LHCN-M2 (cell line): ENCODE measurements at places on chromosomes 6 and 20. TPM values are rescaled to one million over a fixed set of nuclear protein-coding genes. Genes with fewer than 3 reads are reported as not detected.
A peak's percentile ranks its signal among the peaks of the same experiment; 100 is the strongest.

DNA sequence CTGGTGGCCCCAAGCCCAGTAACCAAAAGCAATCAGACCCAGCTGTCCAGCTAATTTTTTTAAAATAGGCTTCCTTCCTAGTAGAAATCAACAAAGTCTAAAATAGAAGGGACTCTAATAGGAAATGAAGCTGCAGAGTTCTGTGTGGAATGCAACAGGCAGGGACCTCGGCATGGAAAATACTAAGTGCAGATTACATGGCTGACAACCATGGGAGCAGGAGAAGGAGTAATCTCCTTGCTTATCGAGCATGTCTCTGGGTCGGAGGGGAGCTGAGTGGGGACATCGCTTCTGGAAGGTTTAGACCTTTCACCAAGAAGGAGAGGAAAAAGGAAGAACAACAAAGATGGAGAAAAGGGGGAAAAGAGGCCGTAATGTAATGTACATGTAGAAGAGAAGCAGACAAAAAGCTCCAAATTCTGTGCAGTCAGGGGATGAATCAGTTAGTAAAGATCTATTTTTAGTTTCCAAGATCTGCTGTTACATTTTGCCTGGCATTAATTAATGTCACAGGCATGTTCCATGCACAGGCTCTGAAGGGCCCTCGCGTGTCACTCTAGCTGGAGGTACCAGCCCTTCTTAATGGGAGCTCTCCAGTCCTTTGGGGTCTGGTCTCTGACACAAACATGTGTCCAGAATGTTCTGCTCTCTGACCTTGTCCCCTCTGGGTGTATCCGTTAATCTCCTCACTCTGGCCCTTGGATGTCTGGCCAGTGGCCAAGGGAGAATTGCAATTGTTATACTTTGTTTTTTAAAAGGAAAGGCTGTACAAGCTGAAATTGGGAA, 16.6 kb upstream of the ZNF831 start:
- DNase-seq: no peak

DNA sequence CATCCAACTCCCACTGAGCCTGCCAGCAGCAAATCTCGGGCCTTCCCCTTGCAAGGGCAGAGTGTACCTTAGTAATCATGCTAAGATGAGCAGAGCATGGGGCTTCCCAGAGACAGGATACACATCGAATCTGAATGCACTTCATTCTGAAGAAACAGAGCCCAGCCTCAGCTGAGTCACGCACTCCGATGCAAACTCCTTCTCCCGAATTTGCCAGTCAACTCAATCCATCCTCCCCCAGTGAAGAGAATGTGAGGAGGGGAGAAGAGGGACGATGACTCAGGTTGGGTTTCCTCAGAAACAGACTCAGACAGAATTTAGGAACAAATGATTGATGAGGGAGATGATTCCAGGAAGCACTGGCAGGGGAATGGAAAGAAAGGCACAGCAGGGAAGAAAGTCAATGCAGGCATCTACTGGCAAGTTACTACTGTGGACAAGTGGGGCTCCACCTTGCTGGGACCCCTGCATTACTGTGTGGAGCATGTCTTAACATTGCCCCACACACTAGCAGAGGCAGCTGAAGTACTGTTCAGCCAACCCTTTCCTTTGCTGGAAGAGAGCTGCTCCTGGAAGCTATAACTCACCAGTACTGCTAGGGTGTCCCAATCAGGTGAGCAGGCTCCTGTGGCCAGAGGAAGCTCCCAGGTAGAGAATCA, 251.6 kb downstream of the ADGB start:
- DNase-seq: peak; percentile 56

DNA sequence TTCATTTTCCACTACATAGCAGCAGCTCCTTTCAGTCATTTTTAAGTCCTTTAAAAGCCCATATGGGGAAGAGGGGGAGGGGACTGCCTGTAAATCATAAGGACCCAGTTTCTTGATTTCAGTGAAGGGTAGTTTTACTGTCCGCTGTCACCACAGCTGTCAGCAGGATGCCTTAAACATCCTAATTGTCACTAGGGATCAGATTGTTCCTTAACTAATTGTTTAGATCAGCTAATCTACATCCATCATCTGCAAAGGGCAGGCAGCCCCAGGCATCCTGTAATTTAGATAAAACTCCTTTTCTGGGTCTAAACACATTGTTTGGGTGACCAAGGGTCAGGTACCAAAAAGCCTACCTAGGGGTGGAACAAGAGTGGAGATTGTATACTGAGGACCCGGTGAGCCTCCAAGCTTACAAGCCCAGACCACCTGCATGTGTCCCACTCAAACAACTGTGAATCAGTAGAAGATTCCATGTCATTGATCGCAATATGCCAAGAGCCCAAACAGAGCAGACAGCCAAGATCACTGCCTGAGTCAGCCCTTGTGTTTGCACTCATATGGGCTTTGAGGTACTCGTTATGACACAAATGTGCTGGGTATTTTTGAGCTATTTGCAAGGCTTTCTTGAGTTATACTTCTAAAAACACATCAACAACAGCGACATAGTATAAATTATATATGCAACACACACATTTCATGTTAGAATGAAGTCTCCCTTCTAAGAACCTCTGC, 198.7 kb upstream of the CEP162 start:
- no peak for DNase-seq

DNA sequence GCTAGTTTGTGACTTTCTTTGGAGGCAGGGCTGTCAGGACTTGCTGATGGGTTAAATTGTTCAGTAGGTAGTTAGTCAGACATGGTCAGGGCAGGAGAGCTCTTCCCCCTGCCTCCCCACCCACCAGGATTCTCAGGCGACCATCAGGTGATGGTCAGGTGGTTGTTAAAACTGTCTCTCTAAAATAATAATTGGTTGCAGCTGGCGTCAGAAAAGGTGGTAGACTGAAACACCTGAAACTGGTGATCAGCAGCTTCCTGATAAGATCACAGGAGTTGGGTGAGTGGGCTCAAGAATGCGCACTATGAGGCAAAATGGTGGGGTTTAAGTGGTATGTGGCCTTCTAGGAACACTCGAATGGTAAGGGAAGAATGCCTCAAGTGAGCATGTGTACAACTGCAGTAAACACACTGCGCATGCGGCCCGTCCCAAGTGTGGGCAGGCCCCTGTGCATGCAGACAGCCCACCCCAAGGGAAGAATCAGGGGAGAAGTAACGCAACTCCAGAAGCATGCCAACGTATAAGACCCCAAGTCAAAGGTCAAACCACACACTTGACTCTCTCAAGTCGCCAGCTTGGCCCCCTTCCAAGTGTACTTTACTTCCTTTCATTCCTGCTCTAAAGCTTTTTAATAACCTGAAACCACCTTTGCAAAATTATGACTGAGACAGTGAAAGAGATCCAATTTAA, 7.9 kb upstream of the BLCAP start:
- DNase-seq: no peak

DNA sequence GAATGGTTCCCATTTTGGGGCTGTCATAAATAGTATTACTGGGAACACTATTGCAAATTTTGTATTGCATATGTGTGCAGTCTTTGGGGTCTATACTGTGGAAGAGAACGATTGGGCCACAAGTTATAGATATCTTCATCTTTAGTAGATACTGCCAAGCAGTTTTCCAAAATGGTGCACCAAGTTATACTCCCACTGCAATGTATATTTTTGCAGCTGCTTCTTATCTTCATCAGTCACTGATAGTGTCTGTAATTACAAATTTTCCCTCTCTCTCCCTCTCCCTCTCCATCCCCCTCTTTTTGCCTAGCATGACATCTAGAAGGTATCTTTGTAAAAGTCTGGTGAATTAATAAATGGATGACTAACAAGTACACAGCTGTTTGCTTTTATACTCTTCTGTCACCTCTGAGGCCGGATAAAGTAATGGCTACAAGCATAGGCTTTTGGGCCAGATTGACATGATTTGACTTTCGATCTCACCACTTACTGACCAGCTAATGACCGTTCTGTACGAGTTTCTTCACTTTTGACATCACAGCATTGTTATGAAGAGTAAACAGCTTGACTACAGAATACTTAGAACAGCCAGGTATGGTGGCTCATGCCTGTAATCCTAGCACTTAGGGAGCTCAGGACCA, 113.3 kb upstream of the SLC2A12 start:
- peak; percentile 60 for DNase-seq

DNA sequence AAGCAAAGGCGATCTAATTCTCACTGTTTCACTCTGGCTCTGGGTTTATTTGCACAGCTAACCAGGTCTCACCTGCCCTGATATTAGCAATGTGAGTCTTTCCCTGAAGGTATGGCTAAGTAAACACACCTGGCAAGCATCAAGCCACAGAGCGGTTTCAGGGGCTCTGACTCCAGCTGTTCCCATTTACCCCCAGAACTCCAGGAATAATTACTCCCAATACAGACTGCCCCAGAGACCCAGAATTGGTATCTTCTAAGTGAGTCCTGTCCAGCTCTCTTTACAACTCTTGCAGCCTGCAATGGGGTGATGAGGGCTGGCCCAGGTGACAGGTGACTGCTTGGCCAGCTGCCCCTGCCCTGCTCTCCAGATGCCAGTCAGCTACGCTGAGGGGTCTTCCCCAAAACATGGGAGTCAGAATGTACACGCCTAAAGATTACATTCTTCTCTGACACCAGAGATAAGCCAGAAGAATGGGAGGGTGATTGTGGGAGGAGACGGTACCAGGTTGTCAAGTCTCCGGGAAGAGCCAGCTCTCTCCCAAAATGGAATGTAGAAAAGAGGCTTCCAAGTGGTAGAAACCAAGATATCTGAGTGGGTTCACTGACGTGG, 4.9 kb upstream of the LRRN4 start:
- no peak for DNase-seq

GRCh38 chr6:25058941-25059340, 123.2 kb upstream of the RIPOR2 start:
- DNase-seq: no peak

- DNase-seq: peak; percentile 69
Observed at GRCh38 chr6:46129629-46130511, at the start of gene ENPP4. Gene ENPP4, plus strand, starts transcription at chr6:46129989. Its CDS starts 9,595 bp downstream, at chr6:46139584.

GRCh38 chr6:170605574-170606259, 21.3 kb upstream of the PDCD2 start:
- no peak for DNase-seq

- no peak for DNase-seq
Observed at GRCh38 chr20:34977365-34978091, 21.9 kb downstream of the MYH7B start.

GRCh38 chr6:131729550-131729949, 18.7 kb upstream of the CTAGE9 start:
- no peak for DNase-seq

DNA sequence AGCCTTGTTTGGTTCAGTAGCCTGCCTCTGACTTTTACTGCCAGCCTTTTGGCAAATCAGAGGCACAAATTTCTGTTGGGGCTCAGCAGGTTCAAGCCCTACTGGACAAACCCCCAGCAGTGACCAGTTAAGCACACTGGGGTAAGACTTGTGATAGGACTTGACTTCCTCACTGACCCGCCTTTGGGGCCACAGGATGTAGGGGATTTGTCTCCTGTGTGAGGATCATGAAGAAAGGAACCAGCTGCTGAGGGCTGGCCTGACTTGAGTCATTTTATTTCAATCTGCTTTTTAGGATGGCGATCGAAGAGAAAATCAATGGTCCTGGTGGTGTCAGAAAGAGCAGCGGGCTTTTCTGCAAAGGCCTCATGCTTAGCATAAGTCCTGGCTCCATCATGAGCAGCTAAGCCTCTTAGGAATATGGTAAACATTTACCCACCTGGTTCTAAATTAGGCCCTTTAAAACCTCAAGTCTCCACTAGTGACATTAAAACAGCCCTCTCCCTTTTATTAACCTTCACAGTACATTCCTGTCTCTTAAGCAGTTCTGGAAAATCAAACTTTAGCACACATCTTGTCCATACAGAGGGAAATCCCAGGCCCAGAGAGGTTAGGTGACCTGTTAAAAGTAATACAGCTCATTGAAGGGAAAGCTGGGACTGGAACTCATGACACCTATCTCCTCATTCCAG, 16.6 kb downstream of the CHMP4B start:
- peak; percentile 67 for DNase-seq

- no peak for DNase-seq
Observed at GRCh38 chr20:7308163-7308562, 540.7 kb downstream of the BMP2 start.

DNA sequence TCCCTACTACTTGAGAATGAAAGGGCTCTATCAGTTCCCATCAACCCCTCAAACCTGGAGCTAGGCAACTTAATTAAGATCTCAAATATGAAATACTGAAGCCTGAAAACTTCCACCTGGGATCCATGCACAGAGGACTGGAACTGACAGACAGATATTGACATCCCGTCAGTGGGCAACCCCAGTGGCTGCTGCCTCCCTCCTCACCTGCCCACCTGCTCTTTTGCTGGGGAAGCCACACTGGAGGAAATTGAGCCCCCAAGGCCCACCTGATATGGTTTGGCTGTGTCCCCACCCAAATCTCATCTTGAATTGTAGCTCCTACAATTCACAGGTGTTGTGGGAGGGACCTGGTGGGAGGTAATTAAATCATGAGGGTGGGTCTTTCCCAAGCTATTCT, 192.8 kb downstream of the LRFN2 start:
- DNase-seq: no peak

GRCh38 chr6:6525933-6526332, 62.6 kb upstream of the LY86 start:
- DNase-seq: no peak

DNA sequence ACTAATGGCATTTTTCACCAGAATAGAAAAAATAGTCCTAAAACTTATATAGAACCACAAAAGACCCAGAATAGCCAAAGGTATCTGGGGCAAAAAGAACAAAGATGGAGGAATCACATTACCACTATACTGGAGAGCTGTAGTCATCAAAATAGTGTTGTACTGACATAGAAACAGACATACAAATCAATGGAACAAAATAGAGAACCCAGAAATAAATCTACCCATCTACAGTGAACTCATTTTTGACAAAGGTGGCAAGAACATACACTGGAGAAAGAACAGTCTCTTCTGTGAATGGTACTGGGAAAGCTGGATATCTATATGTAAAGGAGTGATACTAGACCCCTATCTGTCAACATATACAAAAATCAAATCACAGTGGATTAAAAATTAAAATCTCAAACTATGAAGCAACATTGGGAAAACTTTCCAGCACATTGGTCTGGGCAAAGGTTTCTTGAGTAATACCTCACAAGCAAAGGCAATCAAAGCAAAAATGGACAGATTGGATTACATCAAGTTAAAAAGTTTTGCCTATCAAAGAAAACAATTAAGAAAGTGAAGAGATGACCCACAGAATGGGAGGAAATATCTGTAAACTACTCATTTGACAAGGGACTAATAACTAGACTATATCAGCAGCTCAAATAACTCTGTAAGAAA, 120.5 kb downstream of the MEI4 start:
- DNase-seq: no peak

DNA sequence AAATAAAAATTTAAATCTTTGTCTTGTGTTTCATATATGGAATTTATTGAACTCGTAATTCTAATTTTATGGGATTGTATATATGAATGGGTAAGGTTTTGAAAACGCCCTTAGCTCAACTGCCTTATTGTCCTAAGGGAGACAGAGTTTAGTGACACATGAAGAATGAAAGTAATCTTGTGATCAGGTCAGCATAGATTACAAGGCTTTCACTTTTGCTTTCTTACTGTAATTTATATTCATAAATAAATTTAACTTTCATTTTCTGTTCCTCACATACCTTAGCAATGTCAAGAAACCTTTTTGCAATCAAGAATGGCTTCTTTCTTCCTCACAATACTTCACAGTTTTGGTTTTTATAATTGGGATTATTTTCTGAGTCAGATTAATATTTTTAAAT, 14.4 kb downstream of the KPNA5 start:
- DNase-seq: no peak

Gene REPS1
- 37.0 and 46.1 TPM in 2 replicates for total RNA-seq

Gene DTNBP1
- 1.9 and 6.1 TPM in 2 replicates for total RNA-seq

Gene SPAG4
- 12.6 and 13.7 TPM in 2 replicates for total RNA-seq

Gene LST1
- total RNA-seq: not detected in 2 replicates

Gene RNF182
- 2.1 and 3.2 TPM in 2 replicates for total RNA-seq

Gene GTSF1L
- not detected in 2 replicates for total RNA-seq

Gene CLIC5
- not detected in 2 replicates for total RNA-seq

Gene VPS16
- total RNA-seq: 36.1 and 41.8 TPM in 2 replicates

Gene TFAP2C
- not detected in 2 replicates for total RNA-seq
